Activated CD4-positive, alpha-beta memory T cell treated with anti-CD3 and anti-CD28 coated beads for 36 hours (primary cell): ENCODE measurements at places on chromosomes 2 and 18. TPM values are rescaled to one million over a fixed set of nuclear protein-coding genes. Genes with fewer than 3 reads are reported as not detected.

DNA sequence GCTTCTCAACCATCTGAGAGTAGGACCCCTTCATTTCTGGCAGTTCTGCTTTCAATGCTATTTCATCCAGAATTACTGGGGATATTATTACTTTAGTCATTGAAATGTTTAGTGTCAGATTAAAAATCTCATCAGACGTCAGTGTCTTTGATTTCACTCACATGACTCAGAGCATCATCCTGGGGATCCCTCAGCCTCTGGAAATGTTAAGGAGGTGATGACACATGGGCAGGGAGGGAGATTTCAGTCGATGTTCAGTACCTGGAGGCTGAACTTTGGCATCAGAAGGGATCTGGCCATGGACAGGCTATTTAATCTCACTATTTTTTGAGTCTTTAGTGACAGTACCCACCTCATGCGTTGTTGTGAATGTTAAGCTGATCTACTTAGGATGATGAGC is 39.1 kb downstream of the OSBPL6 start:
- no peak for DNase-seq

DNA sequence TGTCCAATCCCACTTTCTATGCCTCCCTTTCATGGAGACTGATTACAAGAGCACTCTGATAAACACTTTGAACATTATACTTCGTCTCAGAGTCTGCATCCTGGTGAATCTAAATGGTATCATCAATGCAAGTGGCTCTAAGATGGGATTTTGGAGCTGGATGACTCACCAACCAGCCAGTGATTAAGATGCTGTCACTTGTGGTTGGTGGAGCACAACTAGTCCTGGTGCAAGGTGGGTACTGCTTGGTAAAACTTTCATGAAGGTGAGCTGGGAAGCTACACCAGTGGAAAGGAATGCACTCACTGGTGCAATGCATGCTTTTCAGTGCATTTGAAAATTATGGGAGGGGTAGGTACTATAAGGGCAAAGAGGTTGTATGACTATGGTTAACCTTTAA is 137.7 kb upstream of the TRIB2 start:
- no peak for DNase-seq

DNA sequence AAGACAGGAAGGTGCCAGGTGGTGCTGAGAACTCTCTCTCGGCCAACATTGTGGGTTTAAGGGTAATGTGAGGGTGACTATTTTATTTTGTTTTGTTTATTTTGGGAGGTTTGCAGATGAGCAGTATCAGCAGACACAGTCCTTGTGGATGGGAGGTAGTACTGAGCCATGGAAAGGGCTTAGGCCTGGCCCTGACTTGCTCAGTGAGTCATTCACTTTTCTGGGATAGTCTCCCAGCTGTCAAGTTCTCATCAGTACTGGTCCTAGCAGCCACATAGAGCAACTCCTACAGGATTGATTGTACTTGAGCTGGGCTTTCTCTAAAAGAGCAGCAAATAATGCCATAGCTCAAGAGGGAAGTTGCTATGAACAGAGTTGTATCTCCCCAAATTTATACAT is 175.2 kb downstream of the LOXHD1 start:
- no peak for DNase-seq

Gene GAL3ST2
- 0.65 TPM for total RNA-seq

Gene CTLA4
- 254 TPM for total RNA-seq

GRCh38 chr2:135791418-135792190 is 45.4 kb downstream of the LCT start:
- no peak for DNase-seq

DNA sequence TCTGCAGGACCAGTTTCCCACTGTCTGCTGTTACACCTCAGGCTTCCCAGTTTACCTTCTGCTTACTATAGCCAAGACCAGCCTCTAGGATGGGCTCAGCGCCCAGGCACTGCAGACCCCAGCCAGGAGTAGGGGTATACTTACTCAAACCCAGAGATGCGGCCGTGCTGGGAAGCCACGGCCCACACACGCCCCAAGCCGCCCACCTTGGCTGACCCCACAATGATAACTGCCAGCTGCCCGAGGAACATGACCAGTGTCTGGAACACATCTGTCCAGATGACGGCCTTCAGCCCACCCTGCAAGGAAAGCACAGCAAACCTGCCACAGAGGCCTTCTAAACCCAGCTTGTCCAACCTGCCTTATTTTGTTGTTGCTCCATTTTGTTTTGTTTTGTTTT is 6.6 kb upstream of the ATRAID start:
- no peak for DNase-seq

- DNase-seq = no peak
These were observed 88.2 kb downstream of the TMEM163 start for GRCh38 chr2:134630504-134631159.

- no peak for DNase-seq
These were observed 667 bp upstream of the SCYGR4 start for GRCh38 chr2:227616631-227617030.

DNA sequence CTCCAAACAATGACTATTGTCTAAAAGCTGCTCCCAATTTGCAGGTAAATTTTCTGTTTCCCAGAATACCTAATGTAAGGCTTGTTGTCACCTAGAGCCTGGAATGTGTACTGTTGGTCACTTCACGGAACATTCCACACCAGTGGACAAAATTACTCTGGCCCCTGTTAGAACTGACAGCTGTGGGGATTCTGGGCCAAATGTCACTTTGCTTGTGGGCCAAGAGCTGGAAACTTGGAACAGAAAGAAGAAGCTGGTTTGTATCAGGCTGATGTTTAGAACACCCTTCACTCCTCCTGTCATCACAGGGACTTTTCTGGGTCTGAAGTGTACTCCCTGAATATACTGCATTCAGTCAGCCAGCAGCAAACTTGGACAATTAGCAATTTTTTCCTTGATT is 495.6 kb upstream of the SYT4 start:
- DNase-seq = no peak

DNA sequence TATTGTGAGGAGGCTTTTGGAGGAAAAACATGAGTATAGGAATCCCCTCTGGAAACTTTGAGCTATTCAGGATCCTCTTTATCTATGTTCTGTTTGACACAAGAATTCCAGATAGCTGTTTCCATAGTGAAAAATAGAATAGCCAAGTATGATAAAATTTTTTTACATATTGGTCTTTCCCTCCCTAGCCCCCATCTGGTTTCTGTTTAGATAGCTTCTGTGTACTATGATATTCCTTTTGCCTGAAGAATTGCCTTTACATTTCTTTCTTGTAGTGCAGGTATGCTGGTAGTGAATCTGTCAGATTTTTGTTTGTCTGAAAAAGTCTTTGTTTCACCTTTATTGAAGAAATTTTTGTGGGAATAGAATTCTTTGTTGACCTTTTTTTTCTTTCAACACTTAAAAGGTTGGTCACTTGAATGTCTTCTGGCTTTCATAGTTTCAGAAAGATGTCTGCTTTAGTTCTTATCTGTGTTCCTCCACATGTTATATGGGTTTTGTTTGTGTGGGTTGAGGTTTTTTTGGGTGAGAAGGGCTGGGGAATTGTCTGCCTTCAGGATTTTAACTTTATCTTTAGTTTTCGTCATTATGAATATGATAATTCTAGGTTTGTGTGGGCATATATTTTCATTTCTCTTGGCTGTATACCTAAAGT is 29.9 kb upstream of the FBLN7 start:
- no peak for DNase-seq

GRCh38 chr18:42394238-42394637 is 439.2 kb downstream of the PIK3C3 start:
- DNase-seq = no peak

Gene WDPCP
- 4.4 TPM for total RNA-seq

DNA sequence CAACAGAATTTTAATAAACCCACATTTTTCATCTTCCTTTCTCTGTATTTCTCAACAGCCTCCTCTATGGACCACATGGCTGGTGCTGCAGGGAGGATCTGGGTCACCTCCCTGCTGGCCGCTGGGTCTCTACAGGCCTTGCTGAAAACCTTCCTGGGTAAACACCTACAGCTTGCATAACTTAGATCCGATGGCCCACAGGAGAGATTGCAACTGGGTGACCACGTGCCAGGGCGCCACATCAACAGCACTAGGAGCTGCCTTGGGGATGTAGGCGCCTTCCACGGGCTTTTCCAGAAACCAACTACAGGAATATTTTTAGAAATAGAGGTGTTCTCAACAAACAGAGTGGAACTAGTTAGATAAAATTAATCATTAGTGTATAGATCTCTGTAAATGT is 19.4 kb downstream of the TMEM18 start:
- no peak for DNase-seq
